Effector memory CD4-positive, alpha-beta T cell (primary cell): ENCODE measurements at places on chromosomes 6 and 20.

DNA sequence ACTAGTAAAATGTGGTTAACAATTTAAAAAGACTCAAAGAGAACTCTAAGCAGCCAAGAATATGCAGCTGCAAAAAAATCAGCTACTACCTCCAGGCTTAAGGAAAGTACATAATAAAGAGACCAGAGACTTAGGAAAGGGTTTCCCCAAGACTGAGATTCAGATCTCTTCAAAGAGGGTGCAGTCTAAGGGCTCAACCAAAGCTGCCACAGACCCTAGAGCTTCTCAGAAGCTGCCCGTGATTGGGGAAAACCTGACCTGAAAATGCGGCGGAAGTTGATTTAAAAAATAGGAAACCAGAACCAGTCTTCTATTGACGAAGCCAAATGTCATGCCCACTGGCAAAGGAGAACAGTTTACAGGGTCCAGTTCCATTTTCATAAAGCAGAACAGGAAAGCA, 516.8 kb upstream of the MARCKS start:
- DNase-seq: no peak

GRCh38 chr20:36546111-36546736, 4.9 kb downstream of the MYL9 start:
- no peak for DNase-seq

GRCh38 chr20:32314768-32315167, 37.3 kb downstream of the KIF3B start:
- DNase-seq: no peak

DNA sequence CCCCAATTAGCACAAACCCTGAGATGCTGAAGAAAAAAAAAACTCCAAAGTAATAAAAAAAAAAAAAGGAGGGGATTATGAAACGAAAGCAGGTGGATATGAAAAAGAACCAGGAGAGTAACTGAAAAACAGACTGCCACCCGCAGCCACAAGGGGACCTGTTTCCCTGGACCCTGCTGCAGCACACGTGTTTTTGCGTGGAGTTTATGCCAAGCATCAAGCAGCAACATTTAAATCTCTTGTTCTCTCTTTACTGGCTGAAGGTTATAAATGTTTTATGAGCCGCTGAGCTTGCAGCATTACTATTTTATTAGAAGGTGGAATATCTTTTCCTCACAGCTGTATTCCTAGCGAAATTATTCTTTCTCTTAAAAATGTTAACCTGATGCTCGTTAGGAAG, 131.6 kb upstream of the OLIG3 start:
- no peak for DNase-seq

DNA sequence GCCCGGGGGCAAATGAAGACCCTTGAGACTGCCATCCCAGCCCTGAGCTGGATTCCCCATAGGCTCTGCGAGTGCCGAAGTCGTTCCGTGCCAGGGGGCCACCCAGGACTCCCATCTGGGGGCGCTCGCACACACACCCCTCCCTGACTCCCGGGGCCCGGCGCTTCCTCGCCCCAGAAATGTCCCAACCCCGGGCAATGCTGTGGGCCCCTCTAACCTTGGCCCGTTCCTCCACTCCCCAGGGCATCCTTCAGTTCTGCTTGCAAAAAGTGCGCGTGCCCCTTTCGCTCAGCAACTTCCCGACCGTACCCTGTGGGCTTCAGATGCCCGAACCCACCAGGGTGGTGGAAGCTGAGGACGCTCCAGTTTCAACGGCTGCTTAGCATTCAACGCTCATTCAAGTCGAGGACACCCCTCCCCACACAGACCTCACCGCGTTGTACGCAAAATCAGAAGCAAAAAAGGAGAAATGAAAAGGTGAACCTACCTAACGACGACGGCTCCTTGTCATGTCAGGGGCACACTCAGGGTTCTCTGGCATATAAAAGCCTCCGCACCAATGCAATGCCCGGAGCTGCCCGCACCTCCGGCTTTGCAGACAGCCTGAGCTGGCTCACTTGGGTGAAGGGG, 25.3 kb downstream of the RIPOR2 start:
- no peak for DNase-seq

GRCh38 chr20:24235296-24236175, 233.9 kb upstream of the SYNDIG1 start:
- no peak for DNase-seq

- DNase-seq: no peak
These were observed 11.0 kb downstream of the SMPDL3A start for GRCh38 chr6:122799916-122800686.

GRCh38 chr20:30610029-30610693, 647.3 kb upstream of the DEFB115 start:
- DNase-seq: no peak

DNA sequence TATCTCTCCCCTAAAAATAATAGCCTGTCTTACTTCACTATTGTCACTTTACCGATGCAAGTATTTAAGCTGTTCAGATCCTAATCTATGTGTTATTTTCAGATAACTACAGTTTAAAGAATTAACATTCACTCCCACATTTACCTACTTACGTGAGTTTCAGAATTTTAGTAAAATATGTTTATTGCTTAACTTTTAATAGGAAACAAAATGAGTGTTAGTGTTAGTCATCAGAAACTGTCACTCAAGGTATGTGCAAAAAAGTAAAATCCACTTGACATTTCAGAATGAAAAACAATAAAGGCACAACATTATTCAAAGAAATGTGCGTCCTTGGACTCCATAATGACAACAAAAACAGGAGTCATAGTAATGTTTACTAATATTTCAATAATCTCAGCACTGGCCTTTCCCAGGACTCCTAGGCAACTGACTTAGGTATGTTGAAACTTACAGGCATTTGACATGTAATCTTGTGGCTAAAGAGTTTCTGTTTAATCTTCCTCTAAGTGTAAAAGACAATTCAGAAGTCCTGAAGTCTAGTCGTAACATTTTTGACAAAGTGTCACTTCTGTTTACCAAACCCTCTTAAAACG, 4.5 kb downstream of the ATXN1 start:
- no peak for DNase-seq

DNA sequence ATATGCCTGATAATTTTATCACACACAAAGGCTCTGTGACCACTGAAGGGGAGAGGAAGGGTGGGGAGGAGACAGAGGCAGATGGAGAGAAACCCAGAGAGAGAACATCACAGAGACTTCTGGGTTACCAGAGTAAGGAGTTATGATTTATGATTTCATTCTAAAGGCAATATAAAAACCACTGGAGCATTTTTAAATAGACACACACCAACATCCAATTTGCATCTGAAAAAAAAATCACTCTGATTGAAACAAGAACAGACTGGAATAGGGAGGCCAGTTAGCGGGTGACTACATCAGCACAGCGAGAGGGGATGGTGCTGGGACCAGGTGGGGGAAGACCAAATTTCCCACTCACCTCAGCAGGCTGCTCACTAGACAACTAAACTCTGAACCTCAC, 104.8 kb downstream of the AGPAT4 start:
- DNase-seq: no peak

- DNase-seq: no peak
These were observed 97.3 kb upstream of the SHLD1 start for GRCh38 chr20:5652626-5653553.

- DNase-seq: no peak
These were observed 29.1 kb downstream of the RREB1 start for GRCh38 chr6:7136859-7137334.

- no peak for DNase-seq
These were observed 284.4 kb downstream of the ESR1 start for GRCh38 chr6:152091851-152092341.

DNA sequence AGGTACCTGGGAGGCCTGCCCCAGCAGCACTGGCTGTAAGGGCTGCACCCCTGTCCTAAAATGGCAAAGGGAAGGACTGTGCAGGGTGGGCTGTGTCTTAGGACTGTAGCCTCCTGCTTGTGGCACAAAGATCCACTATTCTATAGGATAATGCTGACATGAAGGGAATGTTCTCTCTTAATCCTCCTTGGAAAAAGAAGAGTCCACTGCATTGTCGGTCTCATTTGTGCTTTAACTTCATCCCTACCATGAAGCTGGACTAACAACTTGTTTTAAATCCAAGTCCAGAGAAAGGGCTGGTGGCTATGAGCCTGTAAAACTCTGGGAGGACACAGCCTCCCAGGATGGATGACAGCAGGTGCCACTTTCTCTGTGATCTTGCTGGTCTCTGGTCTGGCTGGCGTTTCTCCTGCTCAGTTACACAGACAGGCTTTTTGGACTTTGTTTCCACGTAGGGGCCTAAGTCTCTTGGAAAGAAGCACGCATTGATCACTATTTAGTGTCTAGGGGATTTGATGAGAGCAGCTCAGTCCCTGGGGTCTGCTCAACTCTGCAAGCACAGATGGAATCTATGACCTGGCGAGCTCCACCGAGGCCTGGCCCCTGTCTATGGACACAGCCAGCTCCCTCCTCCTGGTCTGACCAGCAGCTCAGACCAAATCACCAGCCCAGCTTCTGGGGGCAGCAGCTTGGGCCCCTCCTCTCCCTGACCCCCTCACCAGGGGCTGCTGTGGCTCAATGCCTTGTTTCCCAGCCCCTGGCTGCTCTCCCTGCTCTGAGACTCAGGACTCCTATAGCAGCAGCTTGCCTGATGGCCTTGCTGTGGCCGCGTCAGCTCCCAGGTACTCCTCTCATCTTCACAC, 4.8 kb downstream of the CST3 start:
- DNase-seq: no peak

GRCh38 chr20:51529758-51530157, 12.8 kb downstream of the NFATC2 start:
- DNase-seq: peak; percentile 27

- DNase-seq: no peak
These were observed 420.9 kb upstream of the PLCB4 start for GRCh38 chr20:8647961-8648441.

DNA sequence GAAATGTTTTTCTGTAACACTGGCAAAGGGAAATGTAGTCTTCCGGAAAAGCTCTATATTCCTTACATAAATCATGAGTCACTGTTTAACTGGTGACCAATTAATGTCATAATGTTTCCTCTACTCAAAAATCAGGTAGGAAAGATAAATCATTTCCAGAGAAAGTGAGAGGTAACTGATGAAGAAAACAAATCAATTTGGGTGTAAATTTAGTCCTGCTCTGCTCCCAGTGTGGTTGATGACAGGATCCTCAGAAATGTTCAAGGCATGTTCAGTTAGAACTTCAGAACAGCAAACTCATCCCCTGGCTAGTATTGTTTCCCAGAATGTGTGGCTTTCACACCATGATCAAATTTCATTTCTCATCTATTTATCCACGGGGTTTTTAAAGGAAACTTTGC, 38.8 kb upstream of the SPACA1 start:
- DNase-seq: no peak

DNA sequence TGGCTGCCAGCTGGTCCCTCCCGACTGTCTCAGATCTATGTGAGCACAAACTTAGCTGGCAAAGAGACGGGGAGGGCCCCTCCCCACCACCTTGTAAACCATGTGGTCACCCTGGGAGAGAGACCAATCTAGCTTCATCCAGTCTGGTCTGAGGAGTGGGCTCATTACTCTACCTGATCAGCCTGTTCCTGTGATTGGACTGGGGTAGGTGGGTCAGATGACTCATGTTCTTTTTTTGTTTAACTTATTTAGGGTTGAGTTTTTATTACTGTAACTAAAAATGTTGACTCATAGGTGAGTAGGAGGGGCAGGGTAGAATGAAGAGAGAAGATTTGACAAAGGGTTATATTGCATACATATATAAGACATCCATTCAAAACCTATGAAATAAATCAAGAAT, 4.7 kb downstream of the GSTA4 start:
- no peak for DNase-seq

DNA sequence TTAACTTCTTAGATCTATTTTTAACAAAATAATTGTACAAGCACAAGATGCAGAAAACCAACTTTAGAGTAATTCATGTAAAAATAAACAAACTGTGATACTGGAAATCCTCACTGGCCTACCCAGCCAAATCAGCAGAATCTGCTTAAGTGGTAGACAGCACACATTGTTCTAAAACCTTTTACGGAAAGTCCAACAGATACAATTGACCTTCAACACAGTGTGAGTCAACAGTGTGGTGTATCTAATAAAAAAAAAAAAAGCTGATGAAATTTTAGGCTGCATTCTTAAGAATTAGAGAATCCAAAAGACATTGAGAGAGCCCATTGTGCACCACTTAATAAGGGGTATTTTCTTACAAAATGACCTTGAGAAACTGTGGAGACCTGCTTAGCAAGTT, 174.5 kb downstream of the COL21A1 start:
- no peak for DNase-seq

- no peak for DNase-seq
These were observed 61.4 kb downstream of the CARMIL1 start for GRCh38 chr6:25340431-25341202.

GRCh38 chr20:17609811-17610377, 40.0 kb downstream of the DSTN start:
- no peak for DNase-seq

DNA sequence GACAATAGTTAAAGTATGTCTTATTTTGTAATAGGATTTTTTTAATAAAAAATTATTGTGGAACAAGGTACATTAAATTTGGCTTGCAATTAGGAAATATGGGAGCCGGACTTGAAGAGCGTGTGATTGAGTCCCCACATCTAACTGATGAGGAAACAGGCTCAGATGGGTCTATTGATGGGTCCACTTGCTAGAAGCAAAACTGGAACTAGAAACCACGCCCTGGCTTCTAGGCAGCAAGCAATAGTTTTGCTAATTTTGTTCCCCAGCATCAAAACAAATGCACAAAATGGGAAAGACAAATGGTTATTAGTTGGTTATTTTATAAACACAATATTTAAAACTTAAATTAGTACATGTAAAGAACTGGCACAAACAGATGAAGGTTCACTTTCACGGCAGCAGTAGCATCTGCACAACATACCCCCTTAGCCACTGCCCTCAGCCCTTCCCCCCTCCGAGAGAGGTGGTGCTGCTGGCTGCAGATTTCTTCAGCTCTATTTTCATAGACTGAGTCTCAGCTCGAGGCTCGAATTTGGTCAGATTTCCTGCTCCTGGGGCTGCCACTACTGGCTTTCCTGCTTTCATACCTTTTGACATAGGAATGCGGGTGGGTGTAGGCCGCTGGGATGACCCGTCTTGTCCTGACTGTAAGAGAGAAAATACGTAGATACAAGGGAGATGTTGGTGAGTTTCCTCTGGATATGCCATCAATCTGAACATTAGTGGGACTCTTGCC, 23.8 kb upstream of the TMEM30A start:
- no peak for DNase-seq

GRCh38 chr6:16318538-16318937, 80.2 kb downstream of the GMPR start:
- DNase-seq: peak; percentile 17

- no peak for DNase-seq
These were observed 42.0 kb downstream of the VTA1 start for GRCh38 chr6:142189057-142189456.

DNA sequence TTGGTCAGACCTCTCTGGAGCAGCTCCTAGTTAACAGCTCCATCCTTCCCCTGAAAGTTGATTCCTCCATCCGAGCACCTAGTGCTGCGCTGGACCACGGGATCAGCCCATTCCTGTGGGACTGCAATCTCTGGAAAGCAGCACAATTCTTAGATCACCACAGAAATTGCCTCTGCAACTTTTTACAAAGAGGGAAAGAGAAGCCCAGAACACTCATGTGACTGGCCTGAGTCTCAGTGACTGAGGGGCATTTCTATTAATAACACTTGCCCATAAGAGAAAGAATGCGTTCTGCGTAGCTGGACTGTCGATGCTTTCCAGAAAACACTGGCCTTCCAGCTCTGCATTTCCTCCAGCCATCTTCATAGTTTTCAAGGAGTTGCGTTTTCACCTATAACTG, 18.3 kb downstream of the MPC1 start:
- no peak for DNase-seq

- no peak for DNase-seq
These were observed 101.4 kb downstream of the FAM120B start for GRCh38 chr6:170407932-170408331.
